Activated CD4-positive, CD25-positive, alpha-beta regulatory T cell (primary cell): ENCODE measurements at places on chromosomes 6 and 20.

- DNase-seq: no peak
Measured at GRCh38 chr6:157976345-157977175, 5.1 kb upstream of the SYNJ2 start.

DNA sequence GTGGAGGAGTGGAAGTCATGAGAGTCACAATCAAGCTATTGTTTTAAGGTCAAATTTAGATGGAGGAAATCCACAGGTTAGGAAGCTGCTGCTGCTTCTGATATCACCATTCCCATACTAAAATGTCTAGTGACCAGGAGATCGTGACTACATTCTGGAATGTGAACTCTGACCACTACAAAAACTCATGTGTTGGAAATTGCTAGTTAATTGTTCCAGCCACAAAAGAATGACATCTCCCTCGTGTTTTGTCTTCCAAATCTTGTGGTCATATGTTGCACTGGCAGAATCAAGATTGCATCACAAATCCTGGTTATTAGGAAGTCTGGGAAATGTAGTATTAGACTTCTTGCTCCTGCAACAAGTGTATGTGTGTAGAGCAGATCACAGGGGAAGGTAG is 441.9 kb downstream of the CD109 start:
- DNase-seq: no peak

- no peak for DNase-seq
Measured at GRCh38 chr20:14955399-14955798, 618.0 kb upstream of the FLRT3 start.

DNA sequence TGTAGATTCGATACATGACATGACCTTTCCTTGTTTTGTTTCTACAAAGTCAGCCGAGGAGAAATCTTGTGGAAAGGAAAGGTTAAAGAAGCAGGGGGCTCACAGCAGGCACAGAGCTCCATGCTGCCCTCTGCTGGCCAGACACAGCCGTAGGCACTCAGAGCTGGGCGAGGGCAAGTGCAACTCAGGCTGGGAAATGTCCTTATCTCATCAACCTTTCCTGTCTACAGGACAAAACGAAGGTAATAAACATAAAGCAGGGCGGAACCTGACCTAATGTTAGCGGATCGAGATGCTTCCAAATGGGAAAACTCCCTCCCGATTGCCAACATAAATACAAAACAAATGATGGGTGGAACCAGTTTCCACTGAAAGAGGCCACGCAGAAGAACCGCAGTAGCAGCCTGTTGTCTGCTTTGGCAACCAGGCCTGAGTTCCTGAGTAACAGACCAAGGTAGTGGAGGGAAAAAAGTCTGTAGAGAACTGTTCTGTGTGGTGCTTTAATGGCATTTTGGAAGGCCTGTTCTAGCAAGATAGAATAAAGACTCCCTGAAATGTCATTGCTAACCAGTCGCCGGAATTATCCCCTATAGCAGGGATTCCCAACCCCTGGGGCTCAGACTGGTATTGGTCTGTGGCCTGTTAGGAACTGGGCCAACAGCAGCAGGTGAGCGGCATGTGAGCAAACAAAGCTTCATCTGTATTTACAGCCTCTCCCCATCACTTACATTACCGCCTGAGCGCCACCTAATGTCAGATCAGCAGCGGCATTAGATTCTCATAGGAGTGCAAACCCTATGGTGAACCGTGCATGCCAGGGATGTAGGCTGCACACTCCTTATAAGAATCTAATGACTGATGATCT is 85.2 kb downstream of the MBOAT1 start:
- DNase-seq: peak; percentile 33

GRCh38 chr6:170049641-170050561 is 241.0 kb downstream of the DLL1 start:
- no peak for DNase-seq

GRCh38 chr6:5123296-5124143 is 38.4 kb downstream of the PPP1R3G start:
- DNase-seq: no peak

GRCh38 chr6:3325210-3325609 is 66.5 kb downstream of the PSMG4 start:
- no peak for DNase-seq

DNA sequence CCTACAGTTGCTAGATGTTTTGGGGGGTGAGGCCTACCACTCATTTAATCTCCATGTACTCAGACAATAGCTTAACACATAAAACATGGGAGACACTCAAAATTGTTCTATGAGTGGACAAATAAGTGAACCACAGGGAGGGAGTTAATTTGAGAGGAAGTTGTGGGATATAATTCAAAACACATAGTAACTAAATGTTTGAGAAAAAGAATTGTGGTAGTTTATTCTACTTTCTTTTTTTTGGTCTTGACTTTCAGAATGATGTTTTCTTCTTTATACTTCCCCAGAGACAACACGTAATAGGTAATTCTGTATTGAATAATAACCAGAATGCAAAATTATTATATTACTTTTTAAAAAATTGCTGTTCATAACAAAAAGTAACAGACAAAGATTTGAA is 453.8 kb downstream of the RFPL4B start:
- DNase-seq: no peak

- no peak for DNase-seq
Measured at GRCh38 chr6:31697555-31697954, 5.6 kb downstream of the ABHD16A start.

DNA sequence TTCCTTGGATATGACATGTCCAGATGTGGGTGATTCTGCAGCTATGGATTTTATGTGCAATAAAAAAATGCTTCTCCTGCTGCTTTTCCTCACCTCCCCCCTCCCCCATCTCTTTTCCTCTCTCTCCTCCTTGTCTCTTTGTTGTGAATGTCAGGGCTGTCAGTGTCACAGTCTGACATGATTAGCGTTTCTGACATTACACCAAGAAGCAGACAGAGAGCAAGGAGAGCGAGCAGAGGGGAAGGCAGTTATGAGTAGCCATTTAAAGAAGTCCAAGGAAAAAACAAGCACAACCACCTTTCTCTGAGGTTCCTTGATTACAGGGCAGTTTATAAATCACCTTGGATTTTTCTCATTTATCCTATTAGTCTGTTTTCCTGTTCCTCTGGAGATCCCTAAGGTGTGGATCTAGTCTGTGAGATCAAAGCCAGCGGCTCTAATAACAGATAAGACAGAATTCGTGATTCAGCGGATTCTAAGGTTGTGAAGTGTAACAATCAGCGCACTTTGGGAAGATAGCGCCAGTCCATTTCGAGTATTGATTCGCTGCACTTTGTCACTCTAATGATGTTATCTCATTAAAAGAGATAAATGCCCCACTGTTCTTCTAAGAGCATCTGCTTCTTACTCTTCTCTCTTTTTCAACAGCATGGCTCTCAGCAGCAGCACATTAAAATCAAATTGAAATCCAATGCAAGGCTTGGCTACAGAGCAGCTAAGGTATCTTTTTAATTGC is 101.4 kb downstream of the BACH2 start:
- no peak for DNase-seq

GRCh38 chr6:105835373-105835772 is 250.8 kb upstream of the PRDM1 start:
- DNase-seq: no peak

GRCh38 chr6:150016324-150017185 is 8.8 kb downstream of the RAET1L start:
- DNase-seq: peak; percentile 11

- DNase-seq: no peak
Measured at GRCh38 chr20:57293995-57294394, 27.6 kb upstream of the BMP7 start.

GRCh38 chr20:36311141-36311853 is 5.2 kb downstream of the DLGAP4 start:
- DNase-seq: no peak

- no peak for DNase-seq
Measured at GRCh38 chr6:139699335-139699734, 324.9 kb upstream of the CITED2 start.

- no peak for DNase-seq
Measured at GRCh38 chr20:46129955-46130481, 11.9 kb downstream of the CD40 start.

- DNase-seq: no peak
Measured at GRCh38 chr20:58138395-58138794, 90.1 kb downstream of the ANKRD60 start.

- DNase-seq: no peak
Measured at GRCh38 chr6:125707615-125708243, 41.7 kb upstream of the HEY2 start.

GRCh38 chr6:13494137-13494536 is 6.7 kb upstream of the GFOD1 start:
- no peak for DNase-seq

DNA sequence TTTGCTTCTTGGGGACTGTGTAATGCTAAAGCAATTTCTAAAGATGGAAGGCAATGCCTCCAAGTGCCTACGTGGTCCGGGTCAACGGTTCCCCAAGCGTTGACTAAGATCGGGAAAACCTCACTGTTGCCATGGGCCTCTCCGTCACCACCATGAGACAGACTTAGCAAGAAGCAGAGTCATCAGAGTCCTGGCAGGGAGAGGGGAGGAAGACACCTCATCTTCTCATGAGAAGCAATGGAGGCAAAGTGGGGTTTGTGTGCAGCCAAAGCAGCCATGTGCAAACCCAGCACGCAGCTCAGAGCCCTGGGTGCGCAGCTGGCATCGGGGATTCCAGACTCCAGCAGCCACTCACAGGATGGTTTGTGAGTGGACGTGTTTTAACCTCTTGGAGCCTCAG is 111.4 kb downstream of the SYNDIG1 start:
- DNase-seq: no peak

DNA sequence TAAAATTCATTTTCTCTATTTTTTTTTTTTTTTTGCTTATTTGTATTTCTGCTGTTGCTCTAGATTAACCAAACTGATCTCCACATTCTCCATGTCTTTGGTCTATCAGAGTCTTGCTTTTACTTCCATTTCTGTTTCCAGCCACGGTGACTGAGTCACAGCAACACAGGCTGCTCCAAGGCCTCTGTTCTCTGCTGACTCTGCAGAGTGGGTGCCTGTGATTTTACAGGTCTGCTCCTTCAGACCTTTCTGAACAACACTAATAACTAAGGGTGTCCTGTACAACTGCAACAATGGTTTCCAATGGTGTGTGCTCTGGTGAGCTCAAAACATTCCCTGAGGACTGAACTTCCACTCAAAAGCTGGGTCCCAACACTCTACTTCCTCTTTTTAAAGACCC is 102.3 kb upstream of the BMP2 start:
- DNase-seq: no peak

DNA sequence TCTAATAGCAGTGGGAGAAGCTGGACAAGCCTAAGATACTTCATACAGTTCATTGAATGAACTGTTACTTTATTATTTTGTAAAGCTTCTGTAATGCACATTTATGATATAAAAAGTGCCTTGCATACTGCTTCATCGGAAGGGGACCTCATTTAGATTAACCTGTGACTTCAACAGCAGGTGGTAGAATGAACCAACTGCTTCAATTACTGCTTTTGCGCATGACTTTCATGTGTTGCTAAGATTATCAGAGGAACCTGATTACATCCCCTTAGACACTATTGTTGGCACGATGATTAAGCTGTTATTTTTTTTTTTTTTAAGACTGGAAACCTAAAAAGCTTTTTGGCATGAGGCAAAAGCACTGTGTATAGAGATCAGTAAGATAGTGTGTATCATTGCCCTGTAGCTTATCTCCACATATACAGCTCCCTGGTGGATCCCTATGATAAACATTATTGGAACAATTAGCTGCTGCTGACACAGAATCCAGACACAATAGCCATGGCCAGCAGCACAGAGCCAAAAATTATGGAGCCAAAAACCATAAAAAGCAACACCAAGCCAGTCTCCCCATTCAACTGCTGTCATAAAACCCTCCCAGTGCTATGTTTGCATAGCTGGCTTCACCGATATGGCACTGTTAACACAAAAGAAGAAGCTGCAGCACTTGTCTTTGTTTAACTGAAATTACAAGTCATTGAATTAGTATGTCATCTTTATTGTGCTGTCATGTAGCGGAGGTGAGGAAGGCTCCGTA is 731.6 kb upstream of the MMS22L start:
- DNase-seq: no peak

- DNase-seq: no peak
Measured at GRCh38 chr6:111367393-111368088, 115.5 kb downstream of the REV3L start.

- no peak for DNase-seq
Measured at GRCh38 chr6:45420083-45420908, 42.6 kb upstream of the SUPT3H start.

GRCh38 chr6:80151635-80152034 is 45.2 kb downstream of the BCKDHB start:
- no peak for DNase-seq

- DNase-seq: no peak
Measured at GRCh38 chr20:36339646-36340592, 33.8 kb downstream of the DLGAP4 start.

- no peak for DNase-seq
Measured at GRCh38 chr6:150269857-150270223, 99.0 kb upstream of the IYD start.

- DNase-seq: no peak
Measured at GRCh38 chr20:33826270-33826897, 15.2 kb downstream of the CHMP4B start.

DNA sequence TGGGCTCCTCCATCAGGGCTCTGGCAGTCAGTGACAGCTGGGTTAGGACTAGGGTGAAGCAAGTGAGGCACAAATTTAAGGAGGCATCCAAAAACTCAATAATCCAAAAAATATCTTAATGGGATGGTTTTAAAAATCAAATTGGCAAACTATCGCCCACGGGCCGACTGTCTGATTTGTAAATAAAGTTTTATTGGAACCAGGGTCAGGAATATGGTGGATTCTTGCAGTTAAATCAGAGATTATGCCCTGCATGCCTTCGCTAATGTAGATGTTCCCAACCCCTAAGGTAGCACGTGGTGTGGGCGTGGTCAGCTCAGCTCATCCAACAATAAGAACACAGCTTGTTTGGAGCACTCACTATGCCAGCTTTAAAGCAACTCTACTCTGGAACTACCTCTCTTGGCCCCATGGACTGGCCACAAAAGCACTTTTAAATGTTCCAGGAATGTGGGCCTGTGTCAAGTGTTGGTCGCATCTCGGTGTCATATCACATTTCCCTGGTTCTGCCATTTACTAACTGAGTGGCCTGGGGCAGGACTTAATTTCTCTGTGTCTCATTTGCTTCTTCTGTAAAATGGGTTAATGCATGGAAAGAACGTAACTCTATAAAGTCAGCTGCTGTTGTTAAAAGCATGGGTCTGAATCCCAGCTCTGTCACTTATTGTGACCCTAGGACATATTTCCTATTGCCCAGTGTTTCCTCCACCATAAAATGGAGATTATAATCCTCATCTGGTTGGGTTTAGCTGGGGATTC is 7.0 kb downstream of the TP53RK start:
- DNase-seq: no peak

- no peak for DNase-seq
Measured at GRCh38 chr6:125188037-125188436, 34.5 kb downstream of the TPD52L1 start.

DNA sequence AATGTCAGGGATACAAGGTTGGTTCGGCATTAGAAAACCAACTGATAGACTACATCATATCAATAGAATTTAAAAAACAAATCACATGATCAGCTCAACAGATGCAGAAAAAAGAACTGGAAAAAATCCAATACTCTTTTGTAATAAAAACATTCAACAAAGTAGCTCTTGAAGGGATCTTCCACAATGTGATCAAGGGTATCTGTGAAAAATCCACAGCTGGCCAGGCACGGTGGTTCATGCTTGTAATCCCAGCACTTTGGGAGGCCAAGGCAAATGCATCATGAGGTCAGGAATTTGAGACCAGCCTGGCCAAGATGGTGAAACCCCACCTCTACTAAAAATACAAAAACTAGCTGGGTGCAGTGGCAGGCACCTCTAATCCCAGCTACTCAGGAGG is 63.1 kb downstream of the ASCC3 start:
- no peak for DNase-seq
